ENCODE measurements at places on chromosomes 6 and 20. TPM values are rescaled to one million over a fixed set of nuclear protein-coding genes. Genes with fewer than 3 reads are reported as not detected.

- DNase-seq = no peak
Observed at GRCh38 chr6:16069671-16070070, 59.2 kb upstream of the MYLIP start.

DNA sequence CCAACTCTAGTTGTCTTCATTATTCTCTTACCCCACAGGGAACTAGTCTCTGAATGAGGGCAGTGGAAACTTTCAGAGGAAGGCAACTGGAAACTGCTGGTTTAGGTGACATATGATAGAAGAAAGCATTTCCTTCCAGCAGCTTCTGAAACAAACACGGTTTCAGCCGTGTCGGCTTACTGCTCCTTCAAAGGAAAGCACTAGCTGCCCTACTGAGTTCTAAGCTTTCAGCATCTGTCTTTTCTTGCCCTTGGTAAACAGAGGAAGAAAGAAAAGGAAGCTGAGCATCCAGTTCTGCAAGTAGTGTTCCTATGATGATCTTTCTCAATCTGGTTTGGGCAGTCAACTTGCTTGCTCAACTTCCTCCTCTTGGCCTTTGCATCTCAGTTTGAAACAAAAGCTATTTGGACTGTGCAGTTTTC lies 117.5 kb upstream of the CEP85L start:
- no peak for DNase-seq

DNA sequence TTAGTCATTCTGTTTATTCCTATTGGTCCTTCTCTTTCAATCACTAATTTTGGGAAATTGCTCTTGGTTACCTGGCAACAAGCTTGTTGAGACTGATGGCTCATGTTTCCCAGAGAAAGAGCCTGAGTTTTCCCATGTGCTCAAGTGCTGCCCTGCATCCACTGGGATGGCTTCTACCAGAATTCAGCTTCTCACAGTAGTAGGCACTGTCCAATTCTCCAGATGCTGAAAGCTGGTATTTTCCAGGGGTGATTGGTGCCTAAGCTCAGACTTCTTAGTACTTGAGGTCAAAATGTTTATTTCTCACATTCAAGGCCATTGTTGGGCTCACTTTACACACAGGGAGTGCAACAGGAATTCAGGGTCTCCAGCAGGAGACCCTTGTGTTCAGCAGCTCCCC lies 29.1 kb upstream of the SLC2A12 start:
- no peak for DNase-seq

- no peak for DNase-seq
Observed at GRCh38 chr6:15947436-15947835, 181.4 kb upstream of the MYLIP start.

DNA sequence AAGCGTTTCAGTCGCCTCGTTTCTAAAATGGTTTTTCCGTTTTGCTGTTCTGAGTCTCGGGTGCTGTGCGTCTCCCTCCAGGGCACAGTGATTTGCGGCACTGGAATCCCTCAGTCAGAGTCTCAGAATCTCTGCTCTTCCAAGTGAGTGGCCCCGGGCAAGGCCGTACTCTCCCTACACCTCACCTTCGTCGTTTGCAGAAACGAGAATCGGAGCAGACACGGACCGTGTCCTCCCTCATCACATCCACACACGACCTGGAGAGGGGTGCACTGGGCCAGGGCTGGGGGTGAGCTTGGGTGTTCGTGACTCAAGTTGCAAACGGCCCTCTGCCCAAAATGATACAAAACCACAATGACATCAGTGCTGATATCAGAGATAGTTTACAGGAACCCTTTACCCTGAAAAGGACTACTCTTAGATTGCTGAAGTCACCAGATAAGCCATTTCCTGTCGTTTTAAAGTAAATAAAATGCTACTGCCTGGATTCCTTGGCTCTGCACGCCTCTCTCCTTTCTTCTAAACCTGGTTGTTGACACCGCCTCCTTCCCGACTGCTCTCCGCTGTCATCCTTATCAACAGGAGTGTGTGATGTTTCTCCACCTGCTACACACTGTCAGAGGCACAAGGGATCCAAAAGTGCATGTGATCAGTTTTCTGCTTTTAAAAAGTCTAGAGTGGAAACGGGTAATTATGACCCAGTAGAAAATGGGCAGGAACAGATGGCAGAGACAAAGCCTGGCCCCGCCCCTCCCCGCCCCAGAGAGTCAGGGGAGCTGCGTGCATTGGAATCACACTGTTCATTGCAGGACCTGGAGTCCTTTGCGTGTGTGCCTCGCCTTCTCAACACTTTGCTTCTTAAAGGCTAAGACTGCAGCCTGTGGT lies 38.4 kb downstream of the KIF25 start:
- DNase-seq = no peak

DNA sequence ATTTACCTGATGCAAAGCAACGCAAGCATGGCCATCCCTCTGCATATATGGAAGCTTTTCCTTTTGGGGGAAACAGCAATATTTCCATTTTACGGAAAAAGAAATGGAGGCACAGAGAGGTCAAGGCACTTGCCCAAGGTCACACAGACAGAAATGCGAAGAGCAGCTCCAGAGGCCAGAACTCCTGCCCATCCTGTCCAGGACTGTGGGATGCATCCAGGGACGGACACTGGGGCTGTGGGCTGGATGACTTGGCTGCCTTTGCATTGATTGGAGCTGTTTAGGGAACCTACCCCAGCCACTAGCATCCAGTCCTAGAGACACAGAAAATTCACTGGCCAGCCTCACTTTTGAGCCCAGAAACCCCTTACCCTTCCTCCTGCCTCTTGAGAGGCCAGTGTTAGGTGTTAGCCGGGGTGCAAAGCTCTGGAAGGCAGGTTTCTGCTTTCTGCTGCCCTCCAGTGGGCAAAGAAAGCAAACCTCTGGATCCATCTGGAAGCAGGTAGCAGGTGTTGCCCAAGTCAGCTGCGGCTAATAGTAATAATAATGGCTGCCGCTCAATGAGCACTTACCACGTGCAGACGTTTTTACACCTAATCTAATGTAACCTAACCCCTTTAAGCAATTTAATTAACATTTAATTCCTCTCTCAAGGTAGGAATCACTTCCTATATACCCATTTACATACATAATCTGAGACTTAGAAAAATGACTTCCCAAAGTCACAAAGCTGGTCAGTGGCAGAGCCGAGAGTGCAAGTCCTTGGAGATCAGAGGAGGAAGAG lies 31.7 kb upstream of the CCN5 start:
- peak; percentile 63 for DNase-seq

- no peak for DNase-seq
Observed at GRCh38 chr20:36544134-36545018, 3.1 kb downstream of the MYL9 start.

The LAMA2 gene
- polyA plus RNA-seq = 40.1 TPM

The NPEPL1 gene
- polyA plus RNA-seq = 41.7 TPM

Measured in left kidney (tissue), 8 donors.